ENCODE measurements at places on chromosomes 2 and 18.

GRCh38 chr2:172177996-172178395 is 75.3 kb upstream of the DLX2 start:
- no peak for DNase-seq

- DNase-seq: no peak
Observed at GRCh38 chr18:8229787-8230186, 379.4 kb upstream of the RAB12 start.

- DNase-seq: no peak
Observed at GRCh38 chr2:198756166-198756565, 701.6 kb downstream of the SATB2 start.

- DNase-seq: no peak
Observed at GRCh38 chr18:78242254-78242643, 737.4 kb upstream of the SALL3 start.

GRCh38 chr2:71671203-71671854 is 218.0 kb downstream of the DYSF start:
- DNase-seq: no peak

DNA sequence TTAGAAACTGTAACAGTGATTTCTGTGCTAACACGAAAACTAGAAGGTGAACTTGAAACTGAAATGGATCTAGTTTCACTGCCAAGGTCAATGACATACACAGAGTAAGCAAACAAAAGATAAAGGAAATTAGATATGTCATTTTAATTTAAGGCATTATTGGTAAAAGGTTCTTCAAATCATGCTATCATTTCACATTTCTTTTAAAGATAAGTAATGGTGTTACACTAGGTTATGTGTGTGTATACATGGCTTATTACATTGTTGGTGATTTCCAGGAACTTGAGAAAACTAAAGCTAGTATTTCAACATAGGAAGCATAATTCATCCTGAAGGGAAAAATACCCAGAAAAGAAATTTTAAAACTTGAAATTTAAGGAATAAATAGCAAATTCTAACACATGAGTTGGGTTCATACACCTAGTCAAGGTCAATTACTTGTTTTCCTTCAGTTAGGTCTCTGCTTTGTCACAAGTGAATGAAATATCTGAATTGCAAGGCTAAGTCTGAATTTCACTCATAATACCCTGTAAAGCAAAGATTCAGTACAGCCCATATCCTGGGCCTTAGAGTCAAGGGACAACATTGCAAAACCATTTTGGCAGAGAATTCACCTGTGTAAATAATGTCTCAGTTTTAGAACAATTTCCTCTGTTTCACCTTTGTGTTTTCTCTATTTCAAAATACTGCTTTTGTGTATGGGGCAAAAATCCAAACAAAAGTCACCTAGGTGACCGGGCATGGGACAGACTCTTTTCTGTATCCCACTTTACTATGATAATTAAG is 141.6 kb downstream of the SRBD1 start:
- no peak for DNase-seq

DNA sequence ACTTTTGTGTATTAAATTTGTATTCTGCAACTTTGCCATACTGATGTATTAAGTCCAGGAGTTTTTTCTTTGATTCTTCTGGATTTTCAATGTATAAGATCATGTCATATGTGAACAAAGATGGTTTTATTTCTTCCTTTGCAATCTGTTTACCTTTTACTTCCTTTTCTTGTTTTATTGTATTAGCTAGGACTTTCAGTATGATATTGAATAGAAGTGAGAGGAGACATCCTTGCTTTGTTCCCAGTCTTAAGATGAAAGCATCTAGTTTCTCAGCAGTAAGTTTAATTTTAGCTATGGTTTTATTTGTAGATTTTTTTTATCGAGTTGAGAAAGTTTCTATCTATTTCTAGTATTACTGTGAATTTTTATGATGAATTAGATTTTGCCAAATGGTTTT is 25.5 kb downstream of the VRK2 start:
- DNase-seq: no peak

GRCh38 chr2:239214725-239215124 is 186.1 kb downstream of the HDAC4 start:
- DNase-seq: no peak

DNA sequence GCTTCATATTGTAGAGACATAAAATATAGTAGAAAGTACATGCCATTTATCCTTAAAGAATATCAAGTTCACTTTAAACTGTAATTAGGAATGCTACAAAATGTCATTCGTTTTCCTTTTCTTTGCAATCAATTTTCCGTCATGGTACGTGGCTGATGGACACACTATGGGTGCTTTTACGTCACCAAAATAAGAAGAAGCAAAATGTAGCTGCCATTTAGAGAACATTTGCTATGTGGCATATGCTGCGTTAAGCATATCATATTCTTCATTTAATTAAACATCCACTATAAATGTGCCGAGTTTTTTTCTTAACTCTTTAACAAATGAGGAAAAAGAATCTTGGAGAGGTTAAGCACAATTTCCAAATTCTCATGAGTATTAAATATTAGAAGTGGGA is 1358.5 kb upstream of the NXPH2 start:
- DNase-seq: no peak

GRCh38 chr18:5197461-5197860 is 404 bp upstream of the AKAIN1 start:
- no peak for DNase-seq

- DNase-seq: no peak
Observed at GRCh38 chr2:191618786-191619185, 59.1 kb upstream of the NABP1 start.

- DNase-seq: no peak
Observed at GRCh38 chr2:238004077-238004830, 37.4 kb downstream of the UBE2F start.

GRCh38 chr2:27967076-27967475 is 76.5 kb downstream of the BABAM2 start:
- DNase-seq: no peak

DNA sequence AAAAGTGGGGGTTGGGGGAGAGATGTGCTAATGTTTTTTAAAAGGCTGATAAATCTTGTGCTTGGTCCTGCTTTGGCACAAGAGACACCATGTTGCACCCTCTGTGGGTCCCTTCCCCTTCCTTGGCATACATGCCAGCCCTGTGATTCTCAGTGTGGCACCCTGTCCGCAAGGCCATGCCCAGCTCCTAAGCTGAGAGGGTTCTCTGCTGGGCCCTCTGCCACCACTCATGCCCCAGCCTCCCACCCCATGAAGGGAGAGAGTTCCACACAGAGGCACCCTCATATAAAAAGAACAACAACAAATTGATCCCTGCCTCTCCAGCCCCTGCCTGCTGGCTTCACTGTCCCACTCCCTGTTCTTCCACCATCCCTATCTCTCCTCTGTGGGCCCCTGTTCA is 2.5 kb upstream of the ADCY3 start:
- no peak for DNase-seq

DNA sequence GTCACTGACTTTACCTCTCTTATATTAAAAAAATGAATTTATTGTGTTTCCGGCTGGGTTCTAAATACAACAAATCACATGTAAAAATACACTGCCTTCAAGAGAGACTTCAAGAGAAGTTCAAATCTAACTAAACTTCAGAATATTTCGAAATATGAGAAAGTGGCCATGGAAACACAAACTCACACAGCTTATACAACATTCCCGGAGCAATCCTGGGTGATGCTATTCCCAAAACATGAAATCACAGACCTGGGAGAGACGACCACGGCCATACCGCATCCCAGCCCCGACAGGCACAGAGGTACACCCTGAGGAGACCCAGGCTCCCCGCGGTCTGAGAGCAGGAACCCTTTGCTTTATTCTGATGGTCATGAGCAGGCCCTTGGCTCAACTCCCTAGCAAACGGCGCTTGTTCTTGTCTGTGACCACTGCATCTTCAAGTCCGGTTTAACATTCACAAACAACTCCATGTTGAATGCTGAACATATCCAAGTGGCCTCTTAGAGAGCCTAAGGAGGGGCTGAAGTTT is 185.4 kb upstream of the REV1 start:
- no peak for DNase-seq

DNA sequence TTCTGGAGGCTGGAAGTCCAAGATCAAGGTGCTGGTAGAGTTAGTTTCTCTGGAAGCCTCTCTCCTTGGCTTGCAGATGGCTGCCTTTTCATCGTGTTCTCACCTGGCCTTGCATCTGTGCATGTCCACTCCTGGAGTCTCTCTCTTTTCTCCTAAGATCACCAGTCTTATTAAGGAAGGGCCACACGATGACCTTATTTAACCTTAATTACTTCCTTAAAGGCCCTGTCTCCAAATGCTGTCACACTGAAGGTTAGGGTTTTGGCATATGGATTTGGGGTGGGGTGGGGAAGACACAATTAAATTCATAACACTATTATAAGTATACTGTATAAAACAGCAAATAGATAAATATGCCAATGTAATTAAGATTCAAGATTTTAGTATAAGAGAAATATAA is 402.4 kb upstream of the HS6ST1 start:
- DNase-seq: no peak

DNA sequence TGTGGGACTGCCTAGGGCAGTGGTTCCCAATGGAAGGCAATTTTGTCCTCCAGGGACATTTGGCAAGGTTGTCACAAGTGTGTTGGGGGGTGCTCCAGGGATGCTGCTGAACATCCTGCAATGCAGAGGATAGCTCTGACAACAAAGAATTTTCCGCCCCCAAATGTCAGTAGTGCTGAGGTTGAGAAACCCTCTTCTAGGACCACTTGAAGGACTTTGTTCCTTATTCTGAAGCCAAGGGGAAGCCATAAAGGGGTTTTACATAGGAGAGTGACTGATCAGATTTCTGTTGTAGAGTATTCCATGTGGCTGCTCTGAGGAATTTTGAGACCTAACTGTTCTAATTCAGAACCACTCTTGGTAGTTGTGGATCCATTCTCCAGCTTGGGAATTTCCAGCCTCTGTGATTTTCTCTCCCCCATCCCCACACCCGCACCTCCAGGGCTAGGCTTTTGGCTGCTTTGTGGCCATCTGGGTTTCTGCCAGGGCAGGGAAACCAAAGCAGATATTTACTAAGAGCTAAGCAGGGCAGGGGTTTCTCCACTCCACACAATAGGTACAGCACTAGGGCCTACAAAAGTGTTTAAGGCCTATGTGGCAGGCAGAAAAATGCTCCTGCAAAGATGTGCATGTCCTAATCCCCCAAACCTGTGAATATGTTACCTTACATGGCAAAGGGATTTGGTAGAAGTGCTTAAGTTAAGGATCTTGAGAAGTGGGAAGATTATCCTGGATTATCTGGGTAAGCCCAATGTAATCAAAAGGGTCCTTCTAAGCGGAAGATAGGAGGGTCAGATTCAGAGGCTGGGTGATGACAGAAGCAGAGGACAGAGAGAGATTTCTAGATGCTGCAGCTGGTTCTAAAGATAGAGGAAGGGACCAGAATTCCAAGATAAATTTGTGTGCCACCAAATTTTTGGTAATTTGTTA is 135.4 kb downstream of the TMEM17 start:
- DNase-seq: no peak

DNA sequence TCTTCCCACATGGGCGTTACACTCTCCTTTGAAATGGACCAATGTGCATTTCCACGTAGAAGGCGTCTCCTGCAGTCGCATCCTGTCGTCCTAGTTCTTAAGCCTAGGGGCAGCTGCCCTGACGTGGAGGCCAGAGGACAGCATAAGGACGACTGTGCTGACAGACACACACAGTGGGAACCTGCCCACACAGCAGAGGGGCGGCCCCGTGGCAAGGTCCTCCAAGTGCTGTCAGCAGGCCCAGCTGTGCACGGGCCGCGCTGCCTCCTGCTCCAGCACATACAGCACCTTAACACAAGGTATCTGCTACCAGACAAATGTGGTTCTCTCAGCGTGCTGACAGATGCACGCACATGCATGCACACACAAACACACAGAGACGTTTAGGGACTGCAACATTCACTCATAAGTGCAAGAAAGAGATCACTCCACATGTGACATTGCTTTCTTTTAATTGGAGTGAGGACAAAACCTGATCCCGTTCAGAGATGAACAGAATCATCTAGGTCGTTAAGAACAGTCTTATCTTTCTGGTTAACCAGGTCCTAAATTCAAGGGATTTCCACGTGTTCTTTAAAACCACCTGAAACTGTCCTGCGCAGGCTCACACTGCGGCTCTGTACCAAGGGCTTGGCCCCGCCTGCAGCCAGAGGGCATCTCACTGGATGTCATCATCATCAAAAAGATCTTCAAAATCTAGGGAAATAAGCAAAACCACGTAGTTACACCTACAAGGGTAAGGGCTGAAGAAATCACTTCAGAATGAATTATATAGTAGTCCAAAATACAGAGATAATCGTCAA is 5.5 kb downstream of the COPS9 start:
- no peak for DNase-seq

- DNase-seq: no peak
Observed at GRCh38 chr18:31041271-31042083, 1.1 kb downstream of the DSC3 start.

- peak; percentile 77 for DNase-seq
Observed at GRCh38 chr18:45974088-45974536, 7.0 kb upstream of the EPG5 start.

DNA sequence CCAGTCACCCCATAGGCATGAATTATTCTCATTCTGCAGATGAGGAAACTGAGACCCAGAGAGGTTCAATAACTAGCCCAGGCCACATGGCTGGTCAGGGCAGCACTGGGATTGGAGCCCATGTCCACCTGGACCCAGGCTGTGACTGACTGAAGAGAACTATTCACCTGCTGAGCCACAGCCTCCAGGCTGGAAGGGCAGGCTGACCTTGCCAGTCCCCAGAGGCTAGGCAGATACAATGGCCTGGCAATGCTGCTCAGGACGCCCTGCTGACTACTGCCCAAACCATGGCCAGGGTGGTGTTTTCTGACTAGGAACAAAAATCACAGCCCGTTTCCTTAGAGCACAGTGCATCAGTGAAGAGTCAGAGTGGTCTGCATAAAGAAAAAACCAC is 36.8 kb downstream of the HS6ST1 start:
- DNase-seq: no peak

DNA sequence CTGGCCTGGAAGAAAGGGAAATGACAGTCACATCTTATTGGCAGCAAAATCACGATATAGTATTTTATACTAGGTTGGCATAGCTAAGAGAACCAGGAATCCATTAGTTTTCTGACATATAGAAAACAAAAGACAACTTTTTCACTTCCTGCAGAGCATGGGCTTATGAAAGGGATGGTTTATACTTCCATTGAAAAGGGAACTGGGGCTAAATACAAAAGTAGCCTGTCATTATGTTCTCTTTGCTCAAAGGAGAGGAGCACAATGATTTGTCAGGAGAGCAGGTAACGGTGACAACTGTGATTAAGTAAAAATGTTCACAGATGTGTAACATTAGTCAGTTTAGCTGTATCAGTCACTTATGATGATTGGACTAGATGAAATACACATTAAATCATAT is 46.4 kb downstream of the SLC25A12 start:
- DNase-seq: no peak

GRCh38 chr2:132757676-132758075 is 87.7 kb upstream of the LYPD1 start:
- no peak for DNase-seq

DNA sequence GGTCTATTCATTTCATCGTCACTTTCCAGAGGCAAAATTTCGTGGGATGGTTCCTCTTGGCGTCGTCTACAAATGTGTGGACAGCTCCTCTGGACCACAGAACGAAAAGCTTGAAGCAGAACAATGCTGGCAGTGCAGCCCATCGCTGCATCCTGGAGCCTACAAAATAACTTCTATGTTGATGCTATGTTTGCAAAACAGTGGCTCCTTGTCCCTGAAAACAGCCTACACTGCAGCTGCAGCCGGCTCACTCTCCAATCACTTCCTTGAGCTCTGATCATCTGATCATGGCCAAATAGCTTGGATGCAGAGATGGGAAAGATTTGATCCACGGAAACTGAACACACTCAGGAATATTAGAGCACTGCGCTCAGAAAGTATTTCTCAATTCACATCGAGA is 60.0 kb downstream of the DOCK10 start:
- no peak for DNase-seq

- no peak for DNase-seq
Observed at GRCh38 chr2:157255746-157256145, 1.8 kb upstream of the GALNT5 start.
